ENCODE measurements at places on chromosomes 1 and 21. TPM values are rescaled to one million over a fixed set of nuclear protein-coding genes. Genes with fewer than 3 reads are reported as not detected.

TEX38 gene
- not detected for total RNA-seq

RORC gene
- 15.4 TPM for total RNA-seq

RHD gene
- total RNA-seq, result not detected

AZIN2 gene
- 1.9 TPM for total RNA-seq

GRCh38 chr1:110890474-110891196, 17.7 kb downstream of the CD53 start:
- DNase-seq, result no peak

DNA sequence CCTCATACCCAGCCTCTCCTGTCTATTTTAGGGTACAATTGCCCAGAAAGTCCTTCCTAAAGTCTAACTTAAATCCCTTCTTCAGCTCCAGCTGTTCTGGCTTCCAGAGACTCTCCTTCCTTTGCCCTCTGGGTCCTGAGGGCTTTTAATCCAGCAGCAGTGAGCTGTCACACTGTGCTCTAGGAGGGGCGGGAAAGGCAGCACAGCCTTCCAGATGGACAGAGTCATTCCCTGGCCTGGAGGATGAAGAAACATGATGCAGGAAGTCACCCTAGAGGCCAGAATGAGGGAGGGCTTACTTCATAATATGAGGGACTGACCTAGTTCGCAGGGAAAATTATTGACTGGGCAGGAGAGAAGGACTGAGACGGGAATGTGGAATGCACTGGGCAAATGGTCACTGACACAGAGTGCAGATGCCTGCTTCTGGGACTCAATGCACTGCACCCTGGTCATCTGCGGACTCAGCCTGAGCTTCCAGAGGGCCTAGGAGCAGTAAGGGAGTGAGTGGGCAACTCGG, 1.3 kb downstream of the SH2D2A start:
- DNase-seq, result peak; percentile 77

GRCh38 chr1:86823821-86824500, 90.0 kb downstream of the SELENOF start:
- DNase-seq, result no peak

DNA sequence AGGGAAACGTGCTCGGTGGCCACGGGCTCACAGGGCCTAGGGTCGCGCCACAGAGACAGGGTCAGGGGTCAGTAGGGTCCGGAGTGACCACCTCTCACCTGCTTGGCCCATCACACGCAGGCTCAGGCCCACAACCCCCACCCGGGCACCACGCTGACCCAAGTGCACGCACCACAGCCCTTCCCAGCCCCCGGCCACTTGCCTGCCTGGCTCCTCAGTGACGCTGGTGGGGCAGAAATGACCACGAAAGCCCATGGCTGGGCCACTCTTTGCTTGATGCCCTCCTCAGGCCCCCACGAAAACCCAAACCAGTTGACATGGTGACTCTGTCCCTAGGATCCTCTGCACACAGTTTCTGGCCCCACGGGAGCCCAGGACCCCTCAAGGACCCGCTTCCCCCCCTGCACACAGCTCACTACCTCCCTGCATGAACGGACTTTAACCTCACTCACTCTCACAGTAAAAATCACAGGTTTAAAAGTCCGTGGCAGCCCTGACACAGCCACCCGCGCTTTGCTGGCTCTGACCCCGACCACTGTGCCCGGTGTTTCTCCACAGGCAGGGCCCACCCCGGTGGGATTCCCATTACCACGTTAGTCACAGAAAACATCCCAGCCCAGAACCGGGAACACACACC, 20.7 kb downstream of the NADK start:
- no peak for DNase-seq

DNA sequence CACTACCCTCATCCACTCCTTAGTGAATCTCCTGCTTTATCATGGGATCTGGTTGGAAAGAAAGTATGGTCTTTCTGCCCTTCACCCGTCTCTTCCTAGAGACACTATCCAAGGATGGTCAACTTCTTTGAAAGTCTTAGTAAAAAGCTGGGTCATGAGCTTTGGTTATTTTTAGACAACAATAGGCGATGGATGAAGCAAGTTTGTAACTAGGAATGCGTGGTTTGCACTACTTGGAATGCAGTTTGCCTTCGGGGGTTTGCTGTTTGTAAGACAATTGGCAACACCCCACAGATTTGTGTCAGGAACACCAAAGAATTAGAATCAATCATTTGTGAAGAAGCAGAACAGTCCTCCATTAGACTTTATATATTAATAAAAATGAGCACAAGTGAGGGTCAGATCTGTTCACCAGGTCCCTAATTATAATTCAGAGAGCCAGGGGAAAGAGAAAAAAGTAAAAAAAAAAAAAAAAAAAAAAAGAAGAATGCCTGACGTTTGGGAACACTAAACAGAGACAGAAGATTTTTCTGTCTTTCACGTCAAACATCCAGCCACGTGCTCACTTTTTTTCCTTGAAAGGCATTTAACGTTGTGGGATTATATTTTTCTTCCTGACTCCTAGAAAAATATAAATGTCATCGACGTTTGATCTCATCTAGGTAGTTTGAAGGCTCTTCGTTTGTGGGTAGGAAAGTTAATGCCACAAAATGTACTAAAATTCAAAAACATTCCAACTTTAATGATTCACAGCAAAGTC, 60.7 kb upstream of the BTG3 start:
- no peak for DNase-seq

GRCh38 chr1:168442931-168443330, 100.9 kb downstream of the XCL2 start:
- DNase-seq, result no peak
